ENCODE measurements at places on chromosomes 6 and 20. TPM values are rescaled to one million over a fixed set of nuclear protein-coding genes. Genes with fewer than 3 reads are reported as not detected.
A peak's percentile ranks its signal among the peaks of the same experiment; 100 is the strongest.

- no peak for DNase-seq
Observed at GRCh38 chr6:18753076-18753475, 365.9 kb downstream of the RNF144B start.

- DNase-seq = no peak
Observed at GRCh38 chr6:168095716-168096250, 16.8 kb upstream of the FRMD1 start.

TREM1 gene
- 2.8 TPM for total RNA-seq

GRCh38 chr20:59471653-59472421 lies 132.5 kb upstream of the PHACTR3 start:
- DNase-seq = no peak

- DNase-seq = no peak
Observed at GRCh38 chr20:49103647-49104364, 57.7 kb downstream of the CSE1L start.

GRCh38 chr20:40359131-40359912 lies 329.7 kb downstream of the MAFB start:
- DNase-seq = peak; percentile 10

SLC12A5 gene
- total RNA-seq = 2.4 TPM
